ENCODE measurements at places on chromosomes 1 and 21.

- DNase-seq: no peak
Observed at GRCh38 chr1:73899311-73899710, 298.7 kb downstream of the LRRIQ3 start.

DNA sequence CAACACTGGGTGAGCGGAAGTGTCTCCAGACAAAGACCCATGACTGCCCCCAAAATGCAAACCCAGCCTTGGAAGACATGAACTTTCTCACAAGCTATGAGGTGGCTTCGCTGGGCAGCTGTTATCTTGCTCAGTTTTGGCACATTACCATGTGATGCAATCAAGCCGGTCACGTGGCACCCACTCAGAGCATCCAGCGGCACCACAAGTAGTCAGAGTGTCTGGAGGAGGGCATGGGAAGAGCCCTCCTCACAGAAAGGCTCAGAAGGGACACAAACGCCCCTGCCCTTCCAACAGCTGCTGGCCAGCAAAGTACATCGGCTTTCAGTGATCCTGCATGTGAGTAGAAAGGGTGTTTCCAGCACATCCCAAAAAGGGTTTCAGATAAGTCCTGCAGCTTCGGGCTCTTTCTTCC is 145.5 kb upstream of the IRF2BP2 start:
- peak; percentile 72 for DNase-seq

GRCh38 chr21:36735201-36735515 is 36.2 kb downstream of the SIM2 start:
- no peak for DNase-seq

GRCh38 chr21:38477226-38477625 is 21.1 kb downstream of the ERG start:
- no peak for DNase-seq

GRCh38 chr1:116415699-116416533 is 42.9 kb downstream of the ATP1A1 start:
- no peak for DNase-seq

DNA sequence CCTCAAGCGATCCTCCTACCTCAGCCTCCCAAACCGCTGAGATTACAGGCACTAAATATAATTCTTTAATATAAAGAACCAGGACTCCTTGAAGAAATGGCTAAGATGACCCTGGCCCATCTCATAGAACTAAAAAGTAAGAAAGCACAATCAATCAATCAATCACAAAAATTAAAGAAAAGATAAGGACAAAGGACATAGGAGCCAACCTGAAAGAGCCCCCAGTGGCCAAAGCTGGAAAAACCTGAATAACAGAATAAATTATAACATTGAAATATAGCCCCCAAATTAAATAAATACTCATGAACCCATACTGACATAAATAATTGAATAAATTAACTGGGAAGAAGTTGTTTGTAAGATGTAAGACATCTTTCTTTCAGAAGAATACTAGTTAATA is 8.9 kb downstream of the NUP210L start:
- no peak for DNase-seq
